ENCODE measurements at places on chromosomes 16 and 17.

DNA sequence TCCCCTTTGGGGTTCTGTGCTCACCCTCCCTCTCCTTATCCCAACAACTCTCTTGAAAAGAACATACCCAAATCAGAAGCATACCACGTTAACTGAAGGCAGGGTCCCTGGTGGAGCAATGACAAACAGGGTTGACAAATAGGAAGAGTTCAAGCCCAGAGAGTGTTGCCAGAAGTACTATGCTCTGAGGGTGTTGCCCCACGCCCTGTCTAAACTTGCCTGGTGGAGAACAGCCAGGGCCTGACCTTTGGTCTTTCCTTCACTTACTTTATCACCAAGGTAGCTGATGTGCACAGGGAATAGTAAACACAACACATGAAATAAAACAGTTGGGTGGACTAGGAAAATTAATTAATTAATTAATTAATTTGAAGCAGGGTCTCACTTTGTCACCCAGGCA lies 23.3 kb downstream of the ZNF75A start:
- DNase-seq: no peak

GRCh38 chr17:70675070-70675590 lies 505.8 kb downstream of the KCNJ2 start:
- DNase-seq: no peak

- no peak for DNase-seq
These were observed 23.7 kb downstream of the IST1 start for GRCh38 chr16:71919035-71919434.

- no peak for DNase-seq
These were observed 31.6 kb downstream of the ARHGAP17 start for GRCh38 chr16:24983561-24983960.

- no peak for DNase-seq
These were observed 20.6 kb downstream of the BLMH start for GRCh38 chr17:30271102-30271501.

GRCh38 chr17:55570391-55570790 lies 59.1 kb upstream of the SMIM36 start:
- no peak for DNase-seq

DNA sequence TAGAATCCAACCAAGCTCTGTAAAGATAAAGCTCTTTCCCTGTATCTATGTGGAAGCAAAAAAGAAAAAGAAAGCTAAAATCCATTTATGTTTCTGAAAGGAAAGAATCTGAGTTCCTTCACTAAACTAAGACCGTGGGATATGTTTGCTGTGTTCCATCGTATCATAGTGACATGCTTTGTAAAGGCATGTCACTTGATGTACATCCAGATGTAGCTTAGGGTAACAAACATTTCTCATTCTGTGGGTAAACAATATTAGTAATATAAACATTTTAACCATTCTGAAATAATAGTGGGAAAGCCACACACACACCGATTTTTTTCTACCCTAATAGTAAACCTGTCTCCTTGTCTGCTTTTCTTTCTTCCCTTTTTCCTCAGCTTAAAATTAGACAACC lies 78.1 kb downstream of the TUBD1 start:
- DNase-seq: no peak

GRCh38 chr16:4288148-4288921 lies 15.5 kb upstream of the TFAP4 start:
- peak; percentile 22 for DNase-seq

- DNase-seq: peak; percentile 39
These were observed 3.4 kb downstream of the NECAB2 start for GRCh38 chr16:83971165-83972130.

DNA sequence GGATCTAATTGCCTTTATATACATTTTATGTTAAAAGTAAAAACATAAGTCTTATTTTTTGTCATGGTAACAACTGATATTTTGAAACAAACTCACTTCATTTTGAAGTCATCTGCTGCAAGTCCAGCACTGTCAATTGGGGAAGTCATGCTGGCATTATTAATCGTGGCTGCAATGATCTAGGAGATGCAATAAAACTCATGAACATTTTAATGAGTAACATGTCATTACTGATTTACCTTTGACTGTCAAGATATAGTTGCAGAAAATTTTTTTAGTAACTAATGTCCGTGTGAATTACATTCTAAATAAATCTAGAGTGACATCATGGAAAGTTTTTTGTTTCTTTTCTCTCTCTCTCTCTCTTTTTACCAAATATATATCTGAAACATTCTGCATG lies 17.3 kb upstream of the KRT24 start:
- DNase-seq: no peak

DNA sequence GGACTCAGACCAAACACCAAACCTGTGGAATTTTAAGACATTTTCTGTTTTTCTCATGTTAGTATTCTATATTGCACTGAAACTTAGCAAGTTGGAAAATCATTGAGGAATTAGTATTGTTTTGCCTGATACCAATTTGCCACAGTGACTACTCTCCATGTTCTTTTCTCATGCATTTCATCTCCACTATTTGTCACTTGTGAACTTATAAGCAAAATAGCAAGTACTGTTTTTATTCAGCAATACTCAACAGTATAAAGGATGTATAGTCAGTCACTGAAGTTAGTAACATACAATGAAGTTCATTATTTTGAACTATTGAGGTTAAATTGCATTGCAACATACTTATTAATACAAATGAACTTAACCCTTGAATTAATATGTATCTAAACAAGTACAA lies 5.8 kb upstream of the VPS35L start:
- DNase-seq: no peak

DNA sequence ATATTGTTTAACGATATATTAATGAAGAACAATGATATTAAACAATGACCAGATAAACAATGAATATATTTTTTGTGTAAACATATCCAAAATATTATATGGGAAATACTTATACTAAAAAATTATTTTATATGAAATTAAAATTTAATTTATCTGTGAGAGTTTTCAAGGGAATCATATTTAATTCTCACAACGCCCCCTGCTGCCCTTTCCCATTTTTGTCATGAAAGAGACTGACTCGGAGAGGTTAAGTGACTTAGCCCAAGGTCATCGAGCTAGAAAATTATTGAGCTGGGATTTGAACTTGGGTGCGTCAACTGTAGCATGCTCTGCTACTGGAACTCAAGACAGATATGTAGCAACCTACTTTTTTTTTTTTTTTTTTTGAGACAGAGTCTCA lies 7.2 kb upstream of the MYCBPAP start:
- DNase-seq: no peak

- no peak for DNase-seq
These were observed 16.7 kb upstream of the DNAI2 start for GRCh38 chr17:74257311-74257710.

Measured in NCI-H187 (cell line).